ENCODE measurements at places on chromosomes 13 and 19. TPM values are rescaled to one million over a fixed set of nuclear protein-coding genes. Genes with fewer than 3 reads are reported as not detected.

Gene SSC5D
- 4.4 TPM for polyA plus RNA-seq

DNA sequence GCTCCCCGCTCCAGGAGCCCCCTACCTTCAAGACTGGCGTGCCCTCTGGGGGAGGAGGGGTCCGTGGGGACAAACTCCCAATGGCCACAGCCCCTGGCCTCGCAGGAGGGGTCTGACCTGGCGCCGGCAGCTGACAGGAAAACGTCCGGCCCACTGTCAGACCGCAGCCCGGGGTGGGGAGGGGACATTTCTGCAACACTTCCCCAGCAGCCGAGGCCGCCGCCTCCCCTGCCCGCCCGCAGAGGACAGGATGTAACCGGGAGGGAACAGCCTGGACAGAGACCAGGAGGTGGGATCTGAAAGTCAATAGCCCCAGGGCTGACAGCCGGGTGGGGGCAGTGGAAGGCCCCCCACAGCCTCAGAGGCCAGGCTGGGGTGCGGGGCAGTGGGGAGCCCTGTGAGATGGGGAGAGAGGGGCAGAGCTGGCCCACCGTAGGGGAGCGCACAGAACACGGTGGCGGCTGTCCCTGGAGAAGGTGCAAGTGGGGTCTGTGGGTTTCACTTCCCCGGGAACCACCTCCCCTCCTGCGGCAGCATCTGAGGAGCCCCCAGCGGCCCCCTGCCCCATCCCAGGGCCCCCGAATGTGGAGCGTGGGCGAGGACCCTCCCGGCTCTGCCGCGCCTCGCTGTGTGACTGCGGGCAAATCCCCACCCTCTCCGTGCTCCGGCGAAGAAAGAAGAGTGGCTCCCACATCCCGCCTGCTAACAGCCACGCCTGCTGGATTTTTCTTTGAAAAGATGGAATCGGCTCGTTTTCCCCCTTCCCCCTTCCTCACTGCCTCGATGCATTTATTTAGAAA is at the start of gene PEAK3:
Gene PEAK3 (minus strand): TSS at position 114 of the 800 bp plus-strand sequence. CDS start 1,244 bp downstream, outside the sequence.
- peak; percentile 94 for DNase-seq

DNA sequence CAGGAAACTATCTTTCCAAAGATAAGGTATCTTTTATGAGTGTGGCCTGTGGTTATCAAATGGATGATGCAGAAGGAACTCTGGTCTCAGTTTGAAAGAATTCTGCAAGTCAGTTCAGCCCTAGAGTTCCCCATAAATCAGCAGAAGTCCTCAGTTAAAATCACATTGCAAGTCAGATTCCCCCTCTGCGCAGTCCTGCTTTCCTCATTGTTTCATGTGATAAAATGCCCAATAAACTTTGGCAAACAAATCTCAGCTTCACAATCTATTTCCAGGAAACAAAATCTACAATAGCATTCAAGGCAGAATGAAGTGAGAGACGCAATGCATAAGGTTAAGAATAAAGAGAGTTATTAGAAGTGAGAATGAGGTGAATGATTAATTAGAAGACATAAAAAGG is 216.3 kb upstream of the KLHL1 start:
- DNase-seq: no peak

Gene ZIC2
- polyA plus RNA-seq: not detected

- no peak for DNase-seq
Measured at GRCh38 chr19:39262496-39262895, 5.7 kb upstream of the IFNL2 start.

DNA sequence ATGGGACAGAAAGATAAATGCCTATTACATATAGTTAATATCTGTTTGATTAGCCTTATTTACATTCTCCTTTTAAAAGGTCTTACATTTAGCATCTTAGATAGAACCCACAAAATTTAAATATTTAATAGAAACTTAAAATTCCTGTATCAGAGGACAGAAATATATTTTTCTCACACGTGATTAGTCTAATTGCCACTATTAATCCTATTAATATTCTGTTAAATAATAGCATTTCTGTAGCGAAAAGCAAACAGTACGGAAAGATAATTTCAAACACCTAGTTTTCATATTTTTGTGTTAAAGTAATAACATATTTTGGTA is 380 bp upstream of the ZNF30 start:
- DNase-seq: no peak

GRCh38 chr13:41512441-41512840 is 55.1 kb downstream of the RGCC start:
- DNase-seq: no peak

DNA sequence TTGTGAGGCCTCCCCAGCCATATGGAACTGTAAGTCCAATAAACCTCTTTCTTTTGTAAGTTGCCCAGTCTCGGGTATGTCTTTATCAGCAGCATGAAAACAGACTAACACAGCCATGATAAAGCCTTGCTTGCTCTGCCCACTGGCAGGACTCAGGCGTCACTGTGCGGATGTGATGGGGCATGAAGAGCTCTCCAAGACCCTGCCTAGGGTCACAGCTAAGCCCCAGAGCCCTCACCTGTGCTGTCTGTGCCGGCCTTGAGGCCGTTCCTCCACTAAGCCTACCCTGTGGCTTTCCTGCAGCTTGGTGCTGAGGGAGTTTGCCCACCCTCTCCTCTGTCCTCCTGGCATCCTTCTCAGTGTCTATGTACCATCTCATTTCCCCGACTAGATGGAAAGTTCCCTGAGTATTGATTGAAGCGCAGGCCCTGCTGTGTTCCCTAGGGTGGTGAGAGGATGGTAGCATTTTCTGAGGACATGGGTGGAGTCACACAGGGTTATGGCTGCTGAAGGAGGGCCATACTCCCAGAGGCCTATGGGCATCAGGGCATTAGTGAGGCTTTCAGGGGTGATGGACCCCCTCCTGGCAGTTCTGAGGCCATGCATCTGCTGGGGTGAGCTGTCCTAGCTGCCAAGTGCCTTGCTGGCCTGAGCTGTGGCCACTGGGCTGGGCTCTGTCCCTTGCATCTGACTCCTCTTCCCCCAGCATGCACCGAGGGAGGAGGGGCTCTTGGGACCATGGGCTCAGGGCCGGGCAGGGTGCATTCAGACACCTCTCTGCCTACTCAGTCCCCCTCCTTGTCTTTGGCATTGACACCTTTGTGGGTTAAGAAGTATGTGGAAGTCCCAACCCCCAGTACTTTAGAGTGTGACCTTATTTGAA is 75.3 kb downstream of the TEX29 start:
- DNase-seq: no peak

DNA sequence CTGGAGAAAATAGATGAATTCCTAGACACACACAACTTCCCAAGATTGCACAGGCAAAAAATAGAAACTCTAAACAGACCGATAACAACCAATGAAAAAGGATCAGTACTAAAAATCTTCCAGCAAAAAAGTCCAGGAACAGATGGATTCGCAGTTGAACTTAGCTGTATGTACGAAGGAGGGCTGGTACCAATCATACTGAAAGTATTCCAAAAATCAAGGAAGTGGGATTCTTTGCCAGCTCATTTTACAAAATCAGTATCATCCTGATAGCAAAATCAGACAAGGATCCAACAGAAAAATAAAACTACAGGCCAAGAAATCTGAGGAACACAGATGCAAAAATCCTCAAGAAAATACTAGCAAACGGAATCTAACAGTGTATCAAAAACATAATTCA is 6.5 kb upstream of the LILRB2 start:
- no peak for DNase-seq

- DNase-seq: peak; percentile 33
Measured at GRCh38 chr19:13037731-13038130, 42.5 kb downstream of the NFIX start.

DNA sequence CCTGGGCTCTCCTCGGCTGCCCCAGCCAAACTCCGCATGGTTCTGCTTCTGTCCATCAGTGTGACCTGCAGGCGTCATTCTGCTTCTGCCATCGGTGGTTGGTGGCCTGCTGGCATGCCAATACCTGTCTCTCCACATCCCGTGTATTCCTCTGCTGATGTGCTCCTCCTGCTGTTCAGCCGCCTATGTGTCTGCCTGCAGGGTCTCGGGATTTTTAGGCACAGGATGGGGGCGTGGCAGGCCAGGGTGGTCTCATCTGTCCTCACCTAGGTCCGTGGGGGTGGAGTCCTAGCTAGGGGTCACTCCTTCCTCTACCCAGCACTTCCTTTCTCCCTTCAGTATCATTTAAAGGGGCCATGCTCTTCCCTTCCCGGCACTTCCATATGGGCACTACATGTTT is 33.0 kb upstream of the SGCG start:
- DNase-seq: no peak

DNA sequence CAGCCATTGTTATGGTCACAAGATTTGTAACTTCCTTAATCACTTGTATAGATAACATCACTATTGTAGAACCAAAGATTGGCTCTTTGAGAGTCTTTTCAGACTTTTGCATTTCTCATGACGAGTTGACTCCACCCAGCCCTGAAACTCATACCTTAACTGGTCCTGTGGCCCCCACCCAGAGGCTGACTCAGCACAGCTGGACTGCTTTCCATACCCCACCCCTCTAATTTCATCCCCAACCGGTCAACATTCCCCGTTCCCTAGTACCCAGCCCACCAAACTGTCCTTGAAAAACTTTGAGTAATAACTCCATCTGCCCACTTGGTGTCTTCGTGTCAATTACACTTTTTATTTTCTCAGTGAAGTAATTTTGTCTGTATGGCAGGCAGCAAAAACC is 32.1 kb upstream of the SLITRK1 start:
- no peak for DNase-seq

DNA sequence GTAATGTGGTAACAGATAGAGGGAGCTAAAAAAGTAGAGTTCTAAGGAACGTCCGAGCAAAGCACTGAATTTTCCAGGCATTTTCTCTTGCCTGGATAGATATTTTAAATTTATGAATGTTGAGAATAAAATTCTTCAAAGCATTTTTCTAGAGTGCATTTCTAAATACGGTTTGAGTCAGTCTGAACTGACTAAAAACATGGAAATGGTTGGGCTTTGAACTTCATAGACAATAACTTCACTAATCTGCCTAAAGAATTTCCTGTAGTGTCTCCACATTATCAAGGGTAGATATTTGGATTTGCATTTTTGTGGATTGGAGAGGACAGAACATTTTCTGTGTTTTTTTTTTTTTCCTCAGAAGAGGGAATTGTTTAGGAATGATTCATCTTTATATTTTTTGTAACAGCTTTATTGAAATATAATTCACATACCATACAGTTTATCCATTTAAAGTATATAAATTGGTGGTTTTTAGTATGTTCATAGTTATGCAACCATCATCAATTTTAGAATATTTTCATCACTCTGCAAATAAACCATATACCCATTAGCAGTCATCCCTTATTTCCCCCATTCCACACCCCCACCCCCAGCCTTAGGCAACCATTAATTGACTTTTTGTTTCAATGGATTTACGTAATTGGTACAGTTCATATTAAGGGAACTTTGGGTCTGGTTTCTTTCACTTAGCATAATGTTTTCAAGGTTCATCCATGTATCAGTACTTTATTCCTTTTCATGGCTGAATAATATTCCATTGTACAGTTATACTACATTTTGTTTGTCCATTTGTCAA is 20.7 kb downstream of the GARRE1 start:
- DNase-seq: no peak

- no peak for DNase-seq
Measured at GRCh38 chr19:38429055-38429810, 3.2 kb upstream of the RASGRP4 start.

- DNase-seq: no peak
Measured at GRCh38 chr13:111219950-111220349, 100.5 kb upstream of the TEX29 start.

- DNase-seq: no peak
Measured at GRCh38 chr13:26007261-26008125, 44.3 kb downstream of the SHISA2 start.

Gene CYP4F11
- 0.16 TPM for polyA plus RNA-seq

Gene ZNF729
- polyA plus RNA-seq: not detected

GRCh38 chr13:73061876-73062275 is 3.1 kb downstream of the KLF5 start:
- DNase-seq: no peak

Gene ZNF90
- 0.91 TPM for polyA plus RNA-seq

DNA sequence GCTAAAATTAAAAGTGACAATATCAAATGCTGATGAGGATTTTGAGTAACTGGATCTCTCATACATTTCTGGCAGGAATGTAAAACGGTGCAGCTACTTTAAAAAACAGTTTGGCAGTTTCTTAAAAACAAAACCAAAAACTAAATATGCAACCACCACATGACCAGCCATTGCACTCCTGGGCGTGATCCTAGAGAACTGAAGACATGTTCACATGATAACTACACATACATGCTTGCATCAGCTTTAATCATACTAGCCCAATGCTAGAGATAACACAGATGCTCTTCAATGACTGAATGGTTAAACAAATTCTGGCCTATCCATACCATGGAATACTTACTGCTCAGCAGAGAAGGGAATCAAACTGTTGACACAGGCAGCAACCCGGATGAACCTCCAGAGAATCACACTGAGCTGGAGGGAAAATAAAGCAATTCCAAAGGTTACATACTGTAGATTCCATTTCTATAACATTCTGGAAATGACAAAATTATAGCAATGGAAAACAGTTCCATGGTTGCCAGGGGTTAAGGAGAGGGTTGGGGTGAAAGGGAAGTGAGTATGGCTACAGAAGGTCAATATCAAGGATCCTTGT is 25.5 kb upstream of the NAXD start:
- no peak for DNase-seq

GRCh38 chr13:41139296-41139966 is 6.8 kb upstream of the KBTBD6 start:
- DNase-seq: no peak

Gene GPR12
- not detected for polyA plus RNA-seq

DNA sequence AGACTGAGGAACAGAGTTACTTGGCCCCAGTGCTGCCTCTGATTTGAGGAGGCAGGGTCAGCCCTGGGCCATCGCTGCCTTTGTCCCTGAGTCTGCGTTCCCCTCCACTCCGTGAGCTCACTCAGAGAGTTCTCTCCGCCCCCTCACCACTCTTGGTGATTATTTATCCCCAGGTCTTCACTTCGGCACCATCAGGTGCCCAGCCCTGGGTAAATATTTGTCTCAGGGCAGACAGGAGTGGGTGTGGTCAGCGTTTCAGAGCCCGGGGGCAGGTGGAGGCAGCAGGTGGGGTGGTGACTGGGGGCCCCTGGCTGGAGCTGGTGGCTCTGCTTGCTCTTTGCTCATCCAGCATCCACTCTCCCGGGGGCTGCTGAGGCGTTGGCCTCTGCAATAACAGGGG is 20.6 kb downstream of the PPP1R37 start:
- DNase-seq: peak; percentile 55

GRCh38 chr19:14347999-14348889 is 33.0 kb upstream of the ADGRE5 start:
- DNase-seq: peak; percentile 61

- no peak for DNase-seq
Measured at GRCh38 chr19:11092181-11092538, 2.9 kb downstream of the LDLR start.

Gene CYP2A6
- polyA plus RNA-seq: not detected
